Esophagus muscularis mucosa (tissue), 4 donors: ENCODE measurements at places on chromosomes 16 and 17.

- no peak for DNase-seq
Observed at GRCh38 chr17:50601823-50602375, 32.8 kb upstream of the ABCC3 start.

DNA sequence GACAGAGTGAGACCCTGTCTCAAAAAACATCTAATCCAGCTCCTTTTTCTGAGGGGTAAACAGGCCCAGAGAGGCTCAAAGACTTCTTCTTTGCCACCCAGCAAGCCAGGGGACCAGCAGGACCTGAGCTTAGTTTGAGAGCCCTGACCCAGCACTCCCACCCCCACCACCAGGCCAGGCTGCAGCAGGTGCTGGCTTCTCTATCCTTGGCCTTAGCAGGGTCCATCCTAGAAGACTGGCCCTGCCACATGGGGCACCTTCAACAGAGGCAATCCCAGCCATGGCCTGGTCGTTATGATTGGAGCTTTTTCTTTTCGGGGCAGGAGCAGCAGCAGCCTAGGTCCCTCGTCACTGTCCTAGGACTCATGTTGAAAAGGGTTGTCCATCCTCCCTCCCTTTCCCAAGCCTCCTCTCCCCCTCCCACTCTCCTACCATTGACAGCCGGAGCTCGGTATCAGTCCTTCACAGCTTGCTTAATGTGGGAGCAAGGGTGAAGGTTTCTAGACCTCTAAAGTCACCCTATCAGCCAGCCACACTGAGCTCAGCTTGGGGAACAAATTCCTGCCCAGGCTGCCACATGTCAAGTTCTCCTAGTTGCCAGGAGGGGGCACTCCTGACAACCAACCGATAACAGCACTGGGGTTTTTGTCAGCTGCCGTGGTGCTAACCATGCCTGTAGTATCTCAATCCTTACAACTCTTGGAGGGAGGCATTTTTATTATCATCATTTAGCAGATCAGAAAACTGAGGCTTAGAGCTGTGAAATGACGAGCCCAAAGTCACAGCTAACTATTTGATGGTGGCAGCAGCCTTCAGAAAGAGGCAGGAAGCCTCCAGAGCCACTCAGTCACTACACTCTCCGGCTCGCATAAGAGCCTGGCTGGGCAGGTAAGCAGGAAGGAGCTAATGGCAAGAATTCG, 11.2 kb downstream of the MRPL27 start:
- no peak for DNase-seq

GRCh38 chr16:53415504-53415903, 18.8 kb upstream of the RBL2 start:
- DNase-seq: no peak

DNA sequence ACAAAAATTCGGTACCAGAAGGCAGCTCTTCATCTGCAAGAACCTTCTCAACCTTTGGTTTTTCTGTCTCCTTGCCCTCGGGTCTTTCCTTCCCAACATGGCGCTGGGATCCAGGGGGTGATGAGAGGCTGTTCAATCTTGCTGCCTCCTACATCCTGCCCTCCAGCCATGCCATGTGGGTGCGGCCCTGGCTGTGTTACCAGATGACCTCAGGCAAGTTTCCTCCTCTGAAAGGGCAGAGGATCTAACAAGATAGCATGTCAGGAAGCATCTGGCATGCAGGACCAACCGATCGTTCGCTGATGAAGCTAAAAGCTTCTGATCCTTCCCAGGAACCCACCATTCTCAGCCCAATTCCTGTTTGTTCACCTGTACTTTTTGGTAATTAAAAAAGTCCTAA, 36.8 kb upstream of the BCAR1 start:
- DNase-seq: no peak

- DNase-seq: no peak
Observed at GRCh38 chr16:24508614-24509013, 30.8 kb upstream of the RBBP6 start.

GRCh38 chr17:81640011-81640410, 3.0 kb downstream of the TSPAN10 start:
- no peak for DNase-seq
